ENCODE measurements at places on chromosomes 6 and 20. TPM values are rescaled to one million over a fixed set of nuclear protein-coding genes. Genes with fewer than 3 reads are reported as not detected.
A peak's percentile ranks its signal among the peaks of the same experiment; 100 is the strongest.

The SNTA1 gene
- total RNA-seq, result 5.4 TPM

The PARD6B gene
- total RNA-seq, result 0.20 TPM

The BMP6 gene
- 90.2 TPM for total RNA-seq

The FOXA2 gene
- total RNA-seq, result not detected

The TCP11 gene
- not detected for total RNA-seq

The QRSL1 gene
- total RNA-seq, result 7.3 TPM

The UCKL1 gene
- 29.6 TPM for total RNA-seq

The KCNQ2 gene
- total RNA-seq, result not detected

The HLA-DQB1 gene
- total RNA-seq, result not detected

- peak; percentile 70 for DNase-seq
These were observed 78.2 kb upstream of the ARID1B start for GRCh38 chr6:156699017-156699421.

DNA sequence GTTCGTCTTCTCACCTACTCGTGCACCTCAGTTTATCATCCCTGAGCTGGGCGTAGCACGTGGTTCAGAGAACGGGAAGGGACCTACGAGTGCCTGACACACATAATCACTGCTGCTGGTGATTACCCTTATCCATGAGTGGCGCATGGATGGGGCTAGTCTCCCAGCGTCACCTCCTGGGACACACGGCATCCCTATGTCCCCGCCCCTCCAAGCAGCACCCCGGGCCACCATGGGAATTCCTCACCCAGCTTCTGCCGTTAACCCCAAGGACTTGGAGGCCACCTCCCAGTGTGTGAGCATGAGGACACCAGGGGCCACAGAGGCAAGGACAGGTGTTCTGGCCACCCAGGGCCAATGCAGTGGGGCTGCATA is 9.8 kb downstream of the CHRNA4 start:
- DNase-seq, result no peak

DNA sequence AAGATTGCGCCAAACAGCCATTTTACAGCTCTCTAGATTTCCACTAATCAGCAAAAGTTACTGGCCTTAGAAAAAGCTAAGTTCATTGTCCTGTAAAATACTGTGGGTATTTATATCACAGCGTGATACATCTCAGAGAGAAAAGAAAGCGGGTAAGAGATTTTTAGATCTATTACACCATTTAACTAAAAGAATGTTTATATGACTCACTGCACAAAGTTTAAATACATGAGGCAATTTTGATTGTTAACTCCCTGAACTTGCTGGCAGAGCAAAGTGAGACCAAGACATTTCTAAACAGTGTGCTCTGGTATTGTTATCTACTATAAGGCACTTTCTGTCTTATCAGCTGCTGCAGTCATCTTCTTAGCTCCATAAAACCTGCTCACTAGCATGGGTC is 314.3 kb downstream of the EPHA7 start:
- DNase-seq, result no peak

GRCh38 chr6:116389357-116389756 is 18.6 kb downstream of the DSE start:
- no peak for DNase-seq

DNA sequence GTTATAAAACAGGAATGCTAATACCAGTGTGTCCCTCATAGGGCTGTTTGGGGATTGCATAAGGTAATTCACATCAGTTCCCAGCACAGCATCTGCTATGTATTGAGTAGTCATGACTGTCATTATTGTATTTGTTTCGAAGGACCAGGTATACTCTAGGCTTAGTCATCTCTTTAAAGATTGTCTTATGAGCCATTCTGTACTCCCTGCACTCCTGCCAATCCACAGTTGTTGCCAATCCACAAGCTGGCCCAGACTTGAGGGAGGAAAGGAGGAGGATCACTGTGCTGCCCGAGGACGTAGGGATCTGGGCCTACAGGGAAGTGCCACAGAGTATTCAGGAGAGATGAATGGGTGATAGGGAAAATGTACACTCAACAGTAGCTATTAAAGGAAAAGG is 113.0 kb upstream of the TIAM2 start:
- no peak for DNase-seq

- DNase-seq, result peak; percentile 81
These were observed 85.7 kb upstream of the FOXC1 start for GRCh38 chr6:1524040-1524480.

DNA sequence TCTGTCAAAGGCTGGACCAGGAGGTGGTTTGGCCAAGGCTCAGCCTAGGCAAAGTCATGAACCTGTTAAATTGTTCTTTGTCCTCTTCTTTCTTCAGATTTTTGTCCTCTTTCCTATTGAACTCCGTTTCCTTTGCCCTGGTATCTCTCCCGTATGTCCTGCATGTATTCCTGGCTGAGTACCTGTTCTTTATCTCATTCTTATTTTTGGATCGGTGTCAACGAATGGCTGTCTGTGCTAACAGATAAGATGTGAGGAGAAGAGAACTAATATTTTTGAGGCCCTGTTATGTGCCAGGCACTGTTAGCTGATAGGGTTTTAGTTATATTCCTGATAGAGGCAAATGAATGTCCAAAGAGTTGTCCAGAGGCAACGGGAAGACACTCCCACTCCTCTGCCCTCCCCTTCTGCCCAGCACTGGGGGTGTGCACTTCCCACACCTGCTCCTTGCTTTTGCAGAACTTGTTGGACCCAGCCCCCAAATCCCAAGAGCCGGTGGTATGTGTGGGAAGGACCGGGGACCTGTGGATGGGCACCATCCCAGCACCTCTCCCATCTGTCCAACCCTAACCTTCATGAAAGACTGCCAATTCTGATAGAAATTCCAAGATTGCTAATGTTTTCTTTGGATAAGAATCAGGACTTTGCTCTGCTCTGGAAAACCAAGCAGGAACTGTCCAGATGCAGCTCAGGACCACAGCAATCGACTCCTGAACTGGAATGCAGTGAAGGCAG is 20.6 kb downstream of the MMP24OS start:
- DNase-seq, result peak; percentile 9

DNA sequence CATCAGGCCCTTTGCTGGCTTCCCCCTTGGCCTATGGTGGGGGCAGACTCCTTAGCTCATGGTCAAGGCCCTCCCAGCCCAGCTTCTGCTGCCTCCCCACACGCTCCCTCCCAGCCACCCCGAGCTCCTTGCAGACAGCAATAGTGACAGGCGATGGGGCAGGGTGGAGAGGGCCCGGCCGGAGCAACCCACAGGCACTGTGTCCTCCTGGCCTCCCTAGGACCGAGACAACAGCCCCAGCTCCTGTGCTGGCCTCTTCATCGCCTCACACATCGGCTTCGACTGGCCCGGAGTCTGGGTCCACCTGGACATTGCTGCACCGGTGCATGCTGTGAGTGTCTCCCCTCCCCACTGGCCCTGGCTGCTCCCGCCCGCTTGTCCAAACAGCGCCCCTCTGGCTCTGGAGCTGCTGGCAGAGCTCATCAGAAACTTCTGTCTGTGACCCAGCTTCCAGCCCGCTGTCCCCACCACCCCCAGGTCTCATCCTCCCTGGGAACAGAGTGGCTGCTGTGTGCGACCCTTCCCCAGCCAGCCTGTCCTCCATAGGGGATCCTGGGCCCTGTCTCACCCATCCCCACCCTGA is 21.8 kb downstream of the NPEPL1 start:
- no peak for DNase-seq

DNA sequence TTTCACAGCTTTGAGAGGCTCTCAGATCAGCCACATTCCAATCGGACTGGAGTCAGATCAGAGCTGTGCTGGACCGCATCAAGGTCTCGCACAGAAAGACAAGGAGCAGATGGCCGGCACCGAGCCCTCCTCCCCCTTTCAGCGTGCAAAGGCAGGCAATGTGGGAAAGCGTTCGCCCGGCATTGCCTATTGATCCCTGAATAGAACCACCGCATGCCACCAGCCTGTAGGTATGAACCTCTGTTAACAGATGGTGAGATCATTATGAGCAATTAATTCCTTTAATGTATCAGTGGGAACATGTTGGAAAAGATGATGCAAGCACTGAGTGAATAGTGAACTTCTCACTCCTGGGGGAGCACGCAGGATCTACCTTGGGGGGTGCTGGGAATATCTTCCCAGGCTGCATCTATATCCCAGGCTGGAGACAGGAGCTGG is 117.5 kb upstream of the ID4 start:
- DNase-seq, result no peak

DNA sequence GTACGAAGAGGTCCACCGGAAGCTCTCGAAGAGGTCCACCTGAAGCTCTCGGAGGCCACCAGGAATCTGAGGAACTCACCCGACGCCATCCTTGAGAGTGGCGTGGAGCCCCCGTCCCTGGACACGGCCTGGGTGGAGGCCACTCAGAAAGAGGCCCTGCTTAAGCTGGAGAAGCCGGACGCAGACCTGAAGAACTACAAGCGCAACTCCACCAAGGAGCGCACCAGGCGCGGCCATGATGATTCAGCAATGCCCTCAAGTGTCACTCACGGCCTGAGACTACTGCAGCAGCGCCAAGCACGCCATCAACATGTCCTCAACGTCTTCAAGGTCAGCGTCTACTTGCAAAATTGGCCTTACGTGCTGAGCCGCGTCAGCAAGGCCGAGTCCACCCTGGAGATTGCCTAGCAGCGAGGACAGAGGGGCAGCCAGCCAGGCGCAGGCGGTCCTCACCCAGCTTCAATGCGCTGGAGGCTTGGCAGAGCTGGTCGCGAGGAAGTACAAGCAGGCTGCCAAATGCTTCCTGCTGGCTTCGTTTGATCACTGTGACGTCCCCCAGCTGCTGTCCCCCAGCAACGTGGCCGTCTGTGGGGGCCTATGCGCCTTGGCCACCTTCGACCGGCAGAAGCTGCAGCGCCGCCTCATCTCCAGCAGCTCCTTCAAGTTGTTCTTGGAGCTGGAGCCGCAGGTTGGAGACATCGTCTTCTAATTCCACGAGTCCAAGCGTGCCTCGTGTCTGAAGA is 7.7 kb upstream of the GJA10 start:
- no peak for DNase-seq

DNA sequence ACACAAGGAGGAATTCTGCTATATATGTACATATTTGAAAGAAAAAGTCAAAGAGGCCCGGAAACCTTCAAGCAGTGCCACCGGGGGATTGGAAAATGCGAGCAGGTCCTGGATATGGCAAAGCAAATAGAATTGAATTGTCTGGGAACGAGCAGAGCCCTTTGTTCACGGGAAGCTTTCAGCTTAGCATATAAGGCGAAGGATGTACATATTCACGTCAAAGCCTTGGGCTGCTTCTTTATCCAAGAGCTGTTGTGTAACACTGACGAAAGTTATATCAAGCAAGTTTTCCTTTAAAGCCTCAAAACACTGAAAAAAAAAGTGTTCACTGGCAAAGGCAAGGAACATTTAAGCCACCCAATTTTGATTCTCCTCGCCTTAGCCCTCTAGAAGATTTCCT is 171.0 kb downstream of the GPX5 start:
- no peak for DNase-seq

Measured in lung microvascular endothelial cell (primary cell).